ENCODE measurements at places on chromosomes 16 and 17.

GRCh38 chr17:76738468-76738850 is 540 bp downstream of the MFSD11 start:
- no peak for DNase-seq

DNA sequence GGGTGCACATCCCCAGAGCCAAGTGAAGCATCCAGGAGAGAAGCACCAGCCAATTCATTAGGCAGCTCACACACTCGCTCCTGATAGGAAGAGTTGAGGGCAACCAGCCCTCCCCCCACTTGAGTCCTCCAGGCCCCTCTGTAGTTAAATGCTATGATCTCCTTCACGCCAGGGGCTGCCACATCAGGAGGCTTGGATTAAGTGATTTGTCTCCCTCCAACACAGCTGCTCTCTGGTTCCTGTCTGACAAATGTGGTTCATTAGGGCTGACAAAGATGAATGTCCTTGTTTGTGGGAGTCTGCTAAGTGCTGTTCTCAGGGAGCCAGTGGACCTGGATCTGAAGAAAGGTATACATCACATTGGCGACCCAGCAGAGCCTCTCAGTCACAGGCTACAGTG is 94.5 kb upstream of the WSCD1 start:
- DNase-seq = no peak

DNA sequence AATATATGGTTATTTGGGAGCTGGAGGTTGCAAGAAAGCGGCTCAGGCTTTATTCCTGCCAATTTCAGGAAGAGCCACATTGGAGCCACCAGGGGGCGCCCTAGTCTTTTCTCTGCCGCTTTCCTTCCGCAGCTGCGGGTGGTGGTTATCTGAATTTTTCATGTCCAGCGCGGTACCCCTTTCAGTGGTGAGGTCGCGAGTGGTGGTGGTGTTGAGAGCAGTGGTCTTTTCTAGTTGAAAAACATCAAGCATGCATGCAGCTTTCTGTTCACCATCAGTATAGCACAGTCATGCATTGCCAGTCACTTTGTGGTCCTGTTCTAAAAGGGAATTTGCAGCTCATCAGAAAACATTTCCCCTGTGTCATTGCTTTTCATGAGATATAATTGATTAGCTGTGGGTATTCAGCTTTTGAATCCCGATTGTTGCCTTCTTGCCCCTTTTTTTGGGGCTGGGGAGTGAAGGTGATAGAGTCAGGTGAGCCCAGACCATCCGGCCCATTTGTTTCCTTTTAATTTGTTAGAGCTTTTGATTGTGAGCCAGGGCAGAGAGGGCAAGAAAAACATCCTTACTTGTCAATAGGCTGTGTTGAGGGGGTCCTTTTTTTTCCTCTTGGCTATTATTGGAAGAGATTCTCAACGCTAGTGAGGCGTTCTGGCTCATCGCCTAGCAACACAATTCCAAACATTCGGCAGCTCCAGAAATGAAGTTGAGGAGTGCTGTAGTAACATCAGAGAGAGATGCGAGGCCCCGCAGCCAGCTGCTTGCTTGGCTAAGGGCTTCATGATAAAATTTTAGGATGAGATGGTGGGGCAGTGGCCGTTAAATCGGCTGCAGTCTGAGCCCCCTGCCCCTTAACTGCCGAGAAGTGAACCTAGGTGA is 119.0 kb downstream of the SNX29 start:
- DNase-seq = peak; percentile 63

- DNase-seq = no peak
Observed at GRCh38 chr16:51113236-51114125, 37.6 kb downstream of the SALL1 start.

- no peak for DNase-seq
Observed at GRCh38 chr16:66372898-66373155, 6.3 kb downstream of the CDH5 start.

- no peak for DNase-seq
Observed at GRCh38 chr17:2415081-2415480, 14.2 kb upstream of the MNT start.

- no peak for DNase-seq
Observed at GRCh38 chr17:7426203-7426863, 917 bp downstream of the SPEM2 start.

GRCh38 chr17:52536489-52536888 is 378.0 kb upstream of the CA10 start:
- DNase-seq = no peak

DNA sequence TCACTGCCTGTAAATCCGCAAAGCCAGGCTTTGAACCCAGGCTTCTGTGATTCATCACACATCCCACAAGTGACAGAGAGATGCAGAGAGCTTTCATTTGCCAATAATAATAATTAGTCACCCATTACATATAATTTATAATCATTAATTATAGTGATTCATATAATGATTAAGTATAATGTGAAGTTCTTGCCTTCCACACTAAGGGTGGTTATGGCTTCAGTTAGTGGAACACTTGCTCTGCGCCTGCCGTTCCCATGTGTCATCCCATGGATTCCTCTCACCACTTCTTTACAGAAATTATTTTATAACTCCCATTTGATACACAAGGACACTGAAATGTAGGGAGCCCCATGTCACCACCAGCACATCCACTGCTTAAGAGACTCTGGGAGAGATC is 39.8 kb upstream of the XYLT1 start:
- no peak for DNase-seq

- no peak for DNase-seq
Observed at GRCh38 chr17:47274319-47275069, 20.9 kb downstream of the ITGB3 start.

Measured in ACHN (cell line).